ENCODE measurements at places on chromosomes 6 and 20.

DNA sequence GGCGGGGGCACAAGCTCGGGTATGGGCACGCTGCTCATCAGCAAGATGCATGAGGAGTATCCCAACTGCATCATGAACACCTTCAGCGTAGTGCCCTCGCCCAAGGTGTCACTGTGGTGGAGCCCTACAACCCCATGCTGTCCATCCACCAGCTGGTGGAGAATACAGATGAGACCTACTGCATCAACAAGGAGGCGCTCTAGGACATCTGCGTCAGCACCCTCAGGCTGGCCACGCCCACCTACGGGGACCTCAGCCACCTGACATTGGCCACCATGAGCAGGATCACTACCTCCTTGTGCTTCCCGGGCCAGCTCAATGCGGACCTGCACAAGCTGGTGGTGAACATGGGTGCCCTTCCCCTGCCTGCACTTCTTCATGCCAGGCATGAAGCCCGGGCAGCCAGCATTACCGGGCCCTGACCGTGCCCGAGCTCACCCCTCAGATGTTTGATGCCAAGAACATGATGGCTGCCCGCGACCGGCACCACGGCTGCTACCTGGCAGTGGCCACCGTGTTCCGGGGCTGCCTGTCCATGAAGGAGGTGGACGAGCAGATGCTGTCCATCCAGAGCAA is 12.8 kb downstream of the GABRR2 start:
- no peak for DNase-seq

DNA sequence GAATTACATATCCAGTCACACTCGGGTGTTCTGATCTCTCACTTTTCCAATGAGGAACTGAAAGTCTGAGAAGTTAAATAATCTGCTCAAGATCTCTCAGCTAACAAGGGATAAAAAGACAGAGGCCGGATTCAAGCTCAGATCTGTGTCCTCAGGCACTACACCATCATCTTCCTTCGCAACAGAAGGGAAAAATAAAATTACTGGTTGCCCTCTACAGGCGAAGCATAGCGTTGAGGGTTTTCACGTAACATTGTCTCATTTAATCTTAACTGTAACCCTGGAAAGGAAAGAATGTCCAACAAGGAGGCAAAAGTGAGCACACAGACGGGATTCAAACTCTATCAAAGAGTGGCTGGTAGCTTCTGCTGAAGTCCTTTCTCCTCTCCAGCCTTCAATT is 67.8 kb upstream of the ANKEF1 start:
- DNase-seq = no peak

GRCh38 chr6:155265843-155266535 is 2.2 kb downstream of the CLDN20 start:
- DNase-seq = no peak

DNA sequence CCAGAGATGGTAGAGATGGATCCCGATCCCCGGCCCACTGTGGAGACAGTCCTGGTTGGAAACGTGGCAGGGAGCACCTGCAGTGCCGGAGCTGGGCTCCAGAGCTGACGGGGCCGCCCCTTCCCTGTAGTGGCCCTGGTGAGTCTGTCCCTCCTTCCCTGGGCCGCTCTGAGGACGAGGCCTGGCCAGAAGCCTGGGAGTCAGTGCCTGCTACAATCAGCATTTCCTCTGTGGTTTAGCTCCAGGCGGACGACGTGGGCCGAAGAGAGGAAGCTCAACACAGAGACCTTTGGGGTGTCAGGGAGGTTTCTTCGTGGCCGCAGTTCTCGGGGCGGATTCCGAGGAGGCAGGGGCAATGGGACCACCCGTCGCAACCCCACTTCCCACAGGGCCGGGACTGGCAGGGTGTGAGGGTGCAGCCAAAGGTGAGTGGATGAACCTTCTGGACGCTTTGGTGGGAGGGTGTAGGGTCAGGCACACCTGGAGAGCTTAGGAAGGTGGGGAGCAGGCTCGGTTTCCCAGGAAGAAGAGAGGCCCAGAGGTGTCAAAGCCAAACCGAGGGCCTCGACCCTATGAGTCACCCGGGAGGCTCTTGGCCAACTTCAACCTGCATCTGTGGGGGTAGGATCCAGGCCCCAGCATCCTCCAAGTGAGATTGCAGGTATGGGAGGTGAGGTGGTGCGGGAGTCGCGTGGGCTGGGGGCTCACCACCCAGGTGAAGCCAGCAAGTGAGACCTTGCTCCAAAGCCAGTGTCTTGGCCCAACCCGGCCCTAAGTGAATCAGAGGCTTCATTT is 9.9 kb downstream of the PSMA7 start:
- no peak for DNase-seq

DNA sequence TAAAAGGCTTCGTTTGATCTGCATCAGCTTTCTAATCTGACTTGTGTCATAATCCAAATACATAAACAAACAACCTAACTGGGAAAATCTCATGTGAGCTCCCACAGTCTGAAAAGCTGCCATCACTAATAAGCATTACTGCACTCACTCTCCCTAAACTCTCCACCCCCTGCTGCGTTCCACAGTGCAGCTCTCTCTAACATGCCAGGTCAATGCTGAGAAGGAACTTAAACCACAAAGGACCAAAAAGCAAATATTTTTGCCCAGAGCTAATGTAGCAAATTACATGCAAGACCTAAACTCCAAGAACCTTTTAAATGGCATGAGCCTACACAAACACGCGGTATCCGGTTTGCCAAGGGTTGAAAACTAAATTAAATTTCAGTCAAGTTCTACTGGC is 542.3 kb upstream of the JARID2 start:
- peak; percentile 52 for DNase-seq

GRCh38 chr20:40339661-40340449 is 349.2 kb downstream of the MAFB start:
- DNase-seq = no peak

GRCh38 chr20:14885661-14886060 is 548.2 kb upstream of the FLRT3 start:
- no peak for DNase-seq

DNA sequence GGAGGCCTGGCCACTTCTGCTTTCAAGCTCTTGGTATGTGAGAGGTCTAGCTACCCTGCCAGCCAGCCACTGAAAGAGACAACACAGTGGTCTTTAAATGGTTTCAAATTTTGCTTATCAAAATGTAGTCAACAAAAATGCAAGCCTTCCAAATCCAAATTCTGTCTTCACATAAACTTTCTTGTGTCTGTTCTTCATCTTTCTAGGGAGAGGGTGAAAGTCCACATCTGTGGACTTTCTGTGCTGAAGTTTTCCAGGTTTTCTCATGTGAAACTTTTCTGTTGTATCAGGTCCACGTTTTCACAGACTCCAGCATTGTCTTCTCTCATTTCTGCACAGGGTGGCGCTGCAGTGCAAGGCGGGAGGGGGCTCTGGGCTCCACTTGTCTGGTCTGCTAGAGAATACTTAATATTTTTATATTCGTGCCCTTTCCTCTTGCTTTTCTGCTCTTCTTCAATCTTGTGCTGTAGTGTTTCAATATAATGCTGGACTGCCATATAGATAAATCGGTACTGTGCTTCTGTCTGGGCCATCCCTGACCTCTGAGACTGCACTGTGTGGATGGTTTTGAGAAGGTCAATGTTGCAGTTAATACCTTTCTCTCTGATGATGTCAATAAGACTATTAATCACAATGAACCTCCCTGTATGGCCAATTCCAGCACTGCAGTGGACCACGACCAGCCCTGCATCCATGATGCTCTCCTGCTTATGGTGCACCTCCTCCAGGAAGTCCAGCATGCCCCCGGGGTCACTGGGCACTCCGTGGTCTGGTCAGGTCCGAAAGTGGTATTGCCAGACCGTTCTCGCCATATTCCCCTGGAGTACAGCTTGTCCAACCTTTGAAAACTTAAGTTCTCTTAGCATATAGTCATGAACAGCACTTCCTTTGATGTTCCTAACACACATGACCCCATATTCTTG is 161.6 kb upstream of the TNFAIP3 start:
- no peak for DNase-seq

- DNase-seq = no peak
Observed at GRCh38 chr6:36245572-36246061, 24.2 kb upstream of the PNPLA1 start.

- no peak for DNase-seq
Observed at GRCh38 chr6:142935553-142936517, 9.1 kb downstream of the HIVEP2 start.

GRCh38 chr20:51220293-51220706 is 197.4 kb upstream of the KCNG1 start:
- DNase-seq = no peak

GRCh38 chr20:17854307-17854903 is 114.2 kb downstream of the SNX5 start:
- DNase-seq = no peak

DNA sequence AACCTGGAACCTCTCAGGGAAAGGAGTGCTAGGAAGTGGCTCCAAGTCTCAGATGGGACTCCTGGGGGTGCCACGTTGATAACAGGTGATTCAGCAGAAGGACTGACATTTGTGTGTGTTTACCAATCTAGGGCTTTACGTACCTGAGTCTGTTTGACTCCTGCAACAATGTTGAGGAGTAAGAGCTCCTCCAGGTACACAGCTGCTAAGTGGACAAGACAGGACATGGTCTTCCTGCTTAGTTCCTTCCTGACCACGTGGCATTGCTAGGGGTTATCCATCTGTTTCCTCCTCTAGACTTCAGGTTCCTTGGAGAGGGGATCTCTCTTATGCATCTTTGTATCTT is 164.5 kb upstream of the SLC24A3 start:
- DNase-seq = no peak

DNA sequence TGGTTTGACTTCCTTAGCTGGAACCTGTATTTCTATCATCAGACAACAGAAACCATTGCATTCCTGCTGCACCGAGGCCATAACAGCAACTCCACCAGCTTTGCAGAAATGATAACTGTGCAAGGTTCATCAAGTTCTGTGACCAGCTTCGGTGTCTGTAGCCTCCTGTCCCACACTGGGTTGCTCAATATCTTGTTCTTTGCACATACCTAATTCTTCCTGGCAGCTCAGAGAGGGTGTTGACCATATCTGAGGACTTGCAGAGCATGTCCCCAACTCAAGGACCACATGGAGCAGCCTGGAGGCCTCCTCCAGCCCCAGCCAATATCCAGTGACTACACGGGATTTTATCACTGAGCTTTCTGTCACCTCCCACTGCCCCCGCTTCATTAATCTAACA is 59.3 kb upstream of the SCAF8 start:
- no peak for DNase-seq

GRCh38 chr6:41181566-41181965 is 18.6 kb upstream of the TREM2 start:
- no peak for DNase-seq

DNA sequence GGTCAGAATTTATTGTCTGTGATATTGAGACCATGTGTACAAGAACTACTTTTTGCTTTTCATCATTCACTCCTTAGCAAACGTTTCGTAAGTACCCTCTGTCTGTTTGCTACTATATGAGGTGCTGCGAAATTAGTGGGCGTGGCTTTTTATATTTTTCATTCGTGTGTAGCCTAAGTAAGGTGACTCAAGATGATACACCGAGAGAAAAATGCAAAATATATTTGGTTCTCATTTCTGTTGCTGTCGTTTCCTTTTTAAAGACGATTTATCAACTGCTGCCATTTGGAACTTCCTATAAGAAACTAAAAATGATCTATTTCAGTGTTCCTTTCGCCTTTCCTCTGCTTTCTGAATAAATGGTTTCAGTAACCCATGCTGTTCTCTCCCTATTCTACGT is 61.2 kb downstream of the VAPB start:
- no peak for DNase-seq

DNA sequence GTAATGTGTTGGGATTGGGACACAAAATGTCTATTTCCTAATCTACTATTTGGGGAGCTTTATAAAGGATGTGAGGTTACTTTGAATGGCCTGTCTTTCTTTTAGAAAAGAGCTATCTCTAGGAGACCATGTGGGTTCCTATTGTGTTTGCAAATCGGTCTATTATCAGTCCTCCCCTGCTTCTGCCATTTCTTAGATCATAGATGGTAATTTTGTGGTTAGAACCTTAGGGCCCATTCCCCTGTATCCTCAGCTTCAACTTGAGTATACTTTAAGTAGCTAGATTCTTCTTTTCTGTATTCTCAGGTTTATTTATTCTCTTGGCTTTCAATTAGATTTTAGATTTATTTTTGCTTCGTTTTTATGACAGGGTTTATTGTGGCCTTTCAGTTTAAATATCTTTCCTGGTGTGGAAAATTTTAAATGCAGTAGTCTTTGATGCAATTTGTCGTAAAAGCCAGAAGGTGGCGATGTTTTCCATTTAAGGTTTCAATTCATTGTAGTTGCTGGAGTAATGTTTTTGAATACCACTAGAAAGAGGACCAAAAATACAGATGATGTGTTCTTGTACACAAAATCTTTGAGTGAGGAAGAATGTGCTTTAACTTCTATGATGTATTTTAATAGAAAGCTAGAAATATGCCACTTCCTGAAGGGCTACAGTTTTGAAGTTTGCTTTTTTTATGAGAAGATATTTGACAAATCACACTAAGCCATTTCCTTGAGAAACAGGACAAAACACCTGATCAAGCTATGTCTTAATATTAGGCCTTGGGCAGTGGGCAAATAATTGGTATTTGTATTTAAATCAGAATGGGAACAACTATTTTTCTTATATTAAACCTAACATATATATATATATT is 20.3 kb downstream of the TBPL1 start:
- DNase-seq = no peak

GRCh38 chr20:6711951-6712649 is 55.4 kb upstream of the BMP2 start:
- no peak for DNase-seq

- no peak for DNase-seq
Observed at GRCh38 chr20:12156252-12156651, 238.6 kb downstream of the BTBD3 start.

DNA sequence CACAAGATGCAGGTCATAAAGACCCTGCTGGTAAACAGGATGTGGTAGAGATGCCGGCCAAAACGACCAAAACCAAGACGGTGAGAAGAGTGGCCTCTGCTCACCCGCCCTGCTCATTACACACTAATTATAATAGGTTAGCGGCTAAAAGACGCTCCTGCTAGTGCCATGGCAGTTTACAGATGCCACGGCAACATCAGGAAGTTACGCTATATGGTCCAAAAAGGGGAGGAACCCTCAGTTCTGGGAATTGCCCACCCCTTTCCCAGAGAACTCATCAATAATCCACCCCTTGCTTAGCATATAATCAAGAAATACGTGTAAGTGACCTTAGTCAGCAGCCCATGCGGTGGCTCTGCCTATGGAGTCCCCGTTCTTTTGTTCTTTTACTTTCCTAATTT is 17.6 kb downstream of the BHLHE23 start:
- no peak for DNase-seq

DNA sequence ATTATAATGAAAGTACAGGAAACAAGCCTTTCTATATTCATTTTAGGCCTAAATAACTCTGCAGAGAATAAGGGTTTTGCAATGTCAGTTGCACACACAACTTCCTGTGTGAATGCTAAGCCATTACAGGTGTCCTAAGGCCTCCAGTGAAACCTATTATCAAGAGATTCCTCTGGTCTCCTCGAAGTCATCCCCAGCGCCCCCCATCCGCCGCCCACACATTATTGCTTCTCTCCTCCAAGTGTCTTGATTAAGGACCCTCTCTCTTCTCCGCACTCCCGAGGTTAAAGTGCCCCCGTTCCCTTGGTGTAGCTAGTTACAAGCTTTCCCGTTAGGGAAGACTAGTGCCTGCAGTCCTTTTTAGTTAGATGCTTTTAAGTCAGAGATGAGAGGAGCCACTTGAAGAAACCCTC is 1.3 kb downstream of the HIVEP2 start:
- DNase-seq = no peak

All from AG04449 (cell line).